ENCODE measurements at places on chromosomes 7 and 10.

GRCh38 chr7:81014266-81014665 is 95.4 kb upstream of the SEMA3C start:
- no peak for DNase-seq

- DNase-seq: no peak
Measured at GRCh38 chr10:29746080-29746797, 111.5 kb upstream of the SVIL start.

- no peak for DNase-seq
Measured at GRCh38 chr10:61939902-61940301, 38.4 kb downstream of the ARID5B start.

DNA sequence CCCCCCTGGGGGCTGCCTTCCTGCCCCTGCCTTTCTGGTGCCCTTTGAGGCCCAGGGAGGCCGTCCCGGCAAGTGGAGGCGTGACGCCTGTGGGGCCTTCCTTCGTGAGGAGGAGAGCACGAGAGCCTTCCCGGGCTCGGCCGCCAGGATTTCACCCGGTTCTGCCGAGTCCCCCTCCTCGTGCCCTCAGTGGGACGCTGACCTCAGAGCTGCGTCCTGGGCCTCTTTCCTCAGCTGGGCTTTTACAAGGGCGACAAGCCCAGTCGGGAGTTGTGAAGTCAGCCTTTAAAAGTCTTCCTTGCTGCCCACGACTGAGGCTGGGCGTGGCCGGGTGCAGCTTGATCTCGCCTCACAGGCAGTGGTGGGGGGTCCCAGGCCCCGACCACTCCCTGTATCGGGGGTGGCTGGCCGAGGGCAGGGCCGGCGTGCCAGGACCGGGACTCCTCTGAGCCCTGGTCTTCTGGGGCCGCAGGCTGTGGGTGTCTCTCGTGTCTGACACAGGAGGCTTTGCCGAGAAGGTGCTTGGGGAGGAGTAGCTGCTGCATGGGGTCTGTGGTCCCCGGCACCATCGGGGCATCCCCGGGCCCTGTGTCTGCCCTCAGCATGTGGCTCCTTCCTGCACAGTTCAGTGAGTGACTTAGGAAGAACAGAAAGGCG is 41.8 kb downstream of the FAM20C start:
- no peak for DNase-seq

- DNase-seq: no peak
Measured at GRCh38 chr10:31635009-31635408, 293.6 kb downstream of the ARHGAP12 start.

DNA sequence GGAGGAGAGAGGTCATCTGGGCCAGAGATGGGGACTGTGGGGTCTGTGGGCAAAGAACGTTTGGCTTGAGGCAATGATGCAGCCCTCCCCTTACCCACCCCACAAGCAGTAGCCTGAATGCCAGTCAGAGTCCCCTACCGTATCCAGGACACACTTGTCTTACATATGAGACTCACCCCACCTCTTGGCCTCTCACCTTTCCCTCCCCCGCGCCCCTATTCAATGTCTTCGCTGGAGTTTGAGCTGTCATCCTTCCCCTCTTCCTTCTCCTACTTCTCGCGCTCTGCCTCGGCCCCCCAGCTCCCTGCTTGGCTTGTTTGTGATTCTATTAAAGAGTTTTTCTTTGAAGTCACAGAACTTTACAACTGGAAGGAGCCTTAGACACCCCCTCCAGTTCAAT is 8.9 kb downstream of the PRRT4 start:
- no peak for DNase-seq
